ENCODE measurements at places on chromosomes 12 and 14. TPM values are rescaled to one million over a fixed set of nuclear protein-coding genes. Genes with fewer than 3 reads are reported as not detected.

C14orf132 gene
- polyA plus RNA-seq = 46.2 TPM

SMCO3 gene
- polyA plus RNA-seq = 3.1 TPM

TMEM52B gene
- polyA plus RNA-seq = 166 TPM

RDH12 gene
- 0.84 TPM for polyA plus RNA-seq

FICD gene
- 3.9 TPM for polyA plus RNA-seq

TDRD9 gene
- polyA plus RNA-seq = 4.0 TPM

AKAP3 gene
- 5.1 TPM for polyA plus RNA-seq

DNAH10 gene
- polyA plus RNA-seq = 5.2 TPM

KRT75 gene
- polyA plus RNA-seq = not detected

ENDOU gene
- 0.29 TPM for polyA plus RNA-seq

C12orf50 gene
- polyA plus RNA-seq = 0.34 TPM

CLEC1B gene
- 0.78 TPM for polyA plus RNA-seq

CCDC184 gene
- 0.65 TPM for polyA plus RNA-seq

DAO gene
- 0.76 TPM for polyA plus RNA-seq

LTA4H gene
- 124 TPM for polyA plus RNA-seq

TAS2R42 gene
- not detected for polyA plus RNA-seq

AQP6 gene
- 19.2 TPM for polyA plus RNA-seq

FGF6 gene
- polyA plus RNA-seq = not detected

EFS gene
- polyA plus RNA-seq = 66.8 TPM

ACVRL1 gene
- 27.3 TPM for polyA plus RNA-seq

RHEBL1 gene
- polyA plus RNA-seq = 2.2 TPM

DYRK2 gene
- polyA plus RNA-seq = 27.6 TPM

CACNA2D4 gene
- 2.6 TPM for polyA plus RNA-seq

CMKLR1 gene
- 9.0 TPM for polyA plus RNA-seq

IL31 gene
- polyA plus RNA-seq = not detected

OSGEP gene
- polyA plus RNA-seq = 56.9 TPM

SERPINA5 gene
- 12.8 TPM for polyA plus RNA-seq
